Cortex of kidney (tissue), 1 donor: ENCODE measurements at places on chromosomes 6 and 20.

DNA sequence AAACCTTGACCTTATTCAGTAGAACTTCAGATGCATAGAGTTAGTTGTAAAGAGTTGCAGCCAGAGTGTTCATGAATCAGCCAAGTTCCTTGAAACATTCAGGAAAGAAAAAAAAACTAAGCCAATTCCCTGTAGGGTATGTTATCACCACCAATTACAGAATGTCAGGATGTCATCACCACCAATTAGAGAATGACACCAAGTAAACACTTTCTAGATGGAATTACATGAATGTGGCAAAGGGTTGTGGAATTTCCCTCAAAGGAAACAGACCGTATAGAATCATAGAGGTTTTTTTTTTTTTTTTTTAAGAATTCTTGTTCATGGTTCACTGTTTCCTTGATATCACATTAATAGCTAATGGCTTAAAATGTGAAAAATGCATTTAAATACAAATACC, 472.1 kb upstream of the RNF217 start:
- no peak for DNase-seq

- no peak for DNase-seq
Observed at GRCh38 chr20:2162125-2162822, 60.6 kb downstream of the STK35 start.

GRCh38 chr20:60334911-60335310, 376.7 kb downstream of the CDH26 start:
- no peak for DNase-seq

DNA sequence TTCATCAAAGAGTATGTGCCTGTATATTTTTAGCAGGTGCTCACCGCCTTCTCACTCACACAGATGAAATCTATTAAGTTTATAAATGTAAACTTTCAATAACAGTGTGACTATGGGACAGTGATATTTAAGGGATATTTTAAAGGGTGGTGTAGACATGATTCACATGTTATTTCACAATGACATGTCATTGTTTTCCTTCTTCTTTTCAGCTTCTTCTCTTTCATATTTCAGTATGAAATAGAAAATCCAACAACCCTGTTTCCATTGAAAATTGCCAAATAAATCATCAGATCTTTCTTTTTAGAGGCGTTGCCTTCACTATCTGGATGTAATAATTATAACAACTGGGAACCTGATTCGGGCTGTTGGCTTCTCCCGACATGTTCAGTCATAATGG, 54.8 kb downstream of the PFDN4 start:
- no peak for DNase-seq

DNA sequence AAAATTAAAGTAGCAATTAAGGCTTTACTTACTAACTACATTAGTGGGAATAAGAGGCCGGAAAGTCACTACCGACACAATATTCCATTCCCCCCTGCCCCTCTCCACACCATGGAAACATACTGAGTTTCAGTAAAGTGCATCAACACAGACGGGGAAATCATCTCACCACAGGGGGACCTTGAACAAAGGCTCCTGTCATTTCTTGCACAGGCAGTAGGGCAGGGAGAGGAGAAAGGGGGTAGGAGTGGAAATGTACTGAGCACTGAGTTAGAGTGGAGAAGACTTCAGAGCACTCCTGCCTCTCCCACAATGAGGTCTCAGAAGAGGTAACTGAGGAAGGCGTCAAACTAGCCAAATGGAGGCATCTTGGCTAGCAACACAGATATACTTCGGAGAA, 1426.9 kb upstream of the EYS start:
- no peak for DNase-seq

DNA sequence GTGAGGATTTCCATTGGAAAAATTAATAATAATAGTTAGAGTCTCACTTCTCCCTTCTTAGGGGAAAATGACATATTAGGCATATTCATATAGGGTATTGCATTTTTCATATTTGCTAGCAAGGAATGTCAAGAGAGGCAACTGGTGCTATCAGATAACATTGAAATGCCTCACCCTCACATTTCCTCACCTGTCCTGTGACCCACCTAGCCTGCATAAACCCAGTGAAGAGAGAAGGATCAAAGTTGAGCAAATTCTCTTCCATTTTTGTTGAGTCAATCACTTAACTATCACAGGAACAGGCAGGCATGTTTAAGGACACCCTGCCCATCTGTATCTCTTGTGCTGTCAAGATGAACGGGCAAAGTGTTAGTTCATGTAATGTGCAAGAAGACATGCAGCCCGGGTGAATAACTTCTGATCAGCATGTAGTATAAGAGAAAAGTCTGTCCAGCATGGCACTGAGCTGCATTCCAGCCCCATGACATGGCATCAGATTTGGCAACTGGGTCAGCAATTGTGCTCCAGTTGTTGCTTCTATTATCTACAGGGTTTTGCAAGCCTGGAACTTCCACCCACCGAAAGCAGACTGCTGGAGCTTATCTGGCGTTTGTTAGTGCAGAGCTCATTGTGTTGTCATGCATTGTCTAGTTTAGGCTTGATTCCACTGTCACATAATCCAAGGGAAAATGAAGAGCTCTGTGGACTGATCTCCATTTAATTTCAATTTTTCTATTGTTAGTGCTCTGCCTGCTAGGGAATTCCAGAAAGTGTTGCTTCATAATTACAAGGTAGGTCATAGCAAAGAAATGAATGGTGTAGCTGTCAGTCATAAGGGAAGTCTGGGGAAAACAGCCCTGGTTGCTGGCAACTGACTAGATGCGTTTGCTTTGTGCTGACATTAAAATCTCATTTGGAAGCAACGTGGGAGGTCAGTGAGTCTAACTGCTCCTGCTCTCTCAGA, 138.4 kb upstream of the TNFAIP3 start:
- DNase-seq, result no peak

- no peak for DNase-seq
Observed at GRCh38 chr20:2700913-2701620, 8.5 kb downstream of the EBF4 start.

DNA sequence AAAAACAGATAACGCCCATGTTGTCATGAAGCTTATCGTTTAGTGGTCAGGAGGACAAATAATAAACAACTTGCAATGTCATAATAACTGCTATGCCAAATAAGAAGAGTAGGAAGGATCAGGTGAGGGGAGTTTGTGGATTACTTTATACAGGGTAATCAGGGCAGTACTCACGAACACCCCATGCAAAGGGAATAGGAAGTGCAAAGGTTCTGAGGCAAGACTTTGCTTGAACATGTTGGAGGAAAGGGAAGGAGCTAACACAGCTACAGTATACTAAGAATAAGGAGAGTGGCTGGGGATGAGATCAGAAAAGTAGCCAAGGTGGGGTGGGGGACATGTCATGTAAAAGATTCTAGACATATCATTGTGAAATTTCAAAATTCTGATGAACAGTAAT, 292.0 kb upstream of the RUNX2 start:
- no peak for DNase-seq

DNA sequence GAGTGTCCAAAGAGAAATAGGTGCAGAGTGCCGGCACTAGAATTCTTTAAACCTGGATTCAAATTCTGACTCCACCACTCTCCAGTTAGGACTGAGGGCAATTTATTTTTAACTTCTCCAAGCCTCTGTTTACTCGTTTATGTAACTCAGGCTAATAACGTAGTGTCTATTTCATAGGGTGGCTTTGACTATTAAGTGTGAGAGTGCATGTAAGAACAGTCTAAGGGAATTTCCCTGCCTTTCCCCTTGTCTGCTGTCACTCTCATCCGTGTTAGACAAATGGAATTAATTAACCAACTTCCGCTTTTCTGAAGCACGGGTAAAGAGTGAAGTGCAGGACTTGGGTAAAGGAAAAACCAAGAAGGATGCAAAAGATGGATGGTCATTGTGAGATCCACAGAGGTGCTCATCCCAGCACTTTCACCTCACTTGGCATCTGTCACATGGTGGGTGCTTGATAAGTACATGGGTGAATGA, 4.1 kb upstream of the ZKSCAN8 start:
- DNase-seq, result no peak

DNA sequence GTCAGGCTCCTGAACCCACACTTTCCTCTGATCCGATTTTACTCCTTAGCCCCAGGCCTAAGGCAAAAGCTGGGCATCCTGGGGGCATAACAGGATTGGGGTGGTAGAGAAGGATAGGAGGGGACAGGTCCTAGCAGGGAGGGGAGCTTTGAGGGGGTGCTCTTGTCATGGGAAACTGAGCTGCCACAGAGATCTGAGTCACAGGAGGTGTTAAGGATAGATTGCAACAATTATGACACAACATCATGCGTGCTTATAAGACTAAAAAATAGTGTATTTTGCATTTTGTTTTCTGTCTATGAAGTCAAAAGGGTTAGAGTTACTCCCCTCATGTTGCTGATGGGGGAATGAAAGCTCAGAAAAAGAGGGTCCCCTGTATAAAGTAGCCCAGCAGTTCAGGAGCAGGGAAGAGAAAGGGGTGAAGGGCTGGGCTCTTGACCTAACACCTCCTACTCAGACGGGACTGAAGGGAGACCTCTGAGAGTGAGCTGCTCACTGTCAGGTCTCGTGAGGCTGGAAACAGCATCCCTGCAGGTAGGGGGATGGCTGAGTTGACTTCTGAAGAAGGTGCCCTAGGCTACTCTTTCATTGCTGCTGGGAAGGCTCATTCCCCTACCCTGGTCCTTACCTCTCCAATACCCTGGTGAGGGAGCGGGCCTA, 2.0 kb downstream of the GLP1R start:
- DNase-seq, result no peak

DNA sequence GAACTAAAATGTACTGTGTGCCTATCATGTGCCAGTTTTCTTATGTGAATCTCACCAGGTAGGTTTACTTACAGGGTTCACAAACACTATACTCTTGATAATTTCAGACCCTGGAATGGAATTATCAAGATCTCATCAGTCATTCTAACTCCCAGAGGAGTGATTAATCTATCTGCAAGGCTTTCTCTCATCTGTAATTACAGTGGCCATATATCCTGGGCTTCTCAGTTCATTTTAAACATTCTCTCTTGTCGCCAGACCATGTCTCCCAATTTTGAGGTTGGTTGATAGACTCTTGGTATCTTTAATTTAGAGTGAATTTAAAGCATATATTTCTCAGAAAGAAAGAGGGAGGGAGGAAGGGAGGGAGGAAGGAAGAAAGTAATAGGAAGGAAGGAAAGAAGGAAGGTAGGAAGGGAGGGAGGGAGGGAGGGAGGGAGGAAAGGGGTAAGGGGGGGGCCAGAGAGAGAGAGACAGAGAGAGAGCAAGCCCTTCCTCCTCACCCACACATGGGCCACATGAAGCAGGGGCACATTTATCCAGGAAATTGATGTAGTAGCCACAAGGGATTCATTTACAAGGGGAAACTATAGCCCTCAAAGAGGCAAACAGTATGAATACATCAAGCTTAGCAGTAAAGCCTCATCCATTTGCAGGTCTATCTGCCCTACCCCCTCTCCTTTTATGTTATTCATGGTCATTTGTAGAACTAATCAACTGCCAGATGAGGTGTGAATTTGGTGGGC, 25.8 kb upstream of the NRSN1 start:
- DNase-seq, result no peak

GRCh38 chr20:12773936-12774335, 234.8 kb upstream of the SPTLC3 start:
- DNase-seq, result no peak

DNA sequence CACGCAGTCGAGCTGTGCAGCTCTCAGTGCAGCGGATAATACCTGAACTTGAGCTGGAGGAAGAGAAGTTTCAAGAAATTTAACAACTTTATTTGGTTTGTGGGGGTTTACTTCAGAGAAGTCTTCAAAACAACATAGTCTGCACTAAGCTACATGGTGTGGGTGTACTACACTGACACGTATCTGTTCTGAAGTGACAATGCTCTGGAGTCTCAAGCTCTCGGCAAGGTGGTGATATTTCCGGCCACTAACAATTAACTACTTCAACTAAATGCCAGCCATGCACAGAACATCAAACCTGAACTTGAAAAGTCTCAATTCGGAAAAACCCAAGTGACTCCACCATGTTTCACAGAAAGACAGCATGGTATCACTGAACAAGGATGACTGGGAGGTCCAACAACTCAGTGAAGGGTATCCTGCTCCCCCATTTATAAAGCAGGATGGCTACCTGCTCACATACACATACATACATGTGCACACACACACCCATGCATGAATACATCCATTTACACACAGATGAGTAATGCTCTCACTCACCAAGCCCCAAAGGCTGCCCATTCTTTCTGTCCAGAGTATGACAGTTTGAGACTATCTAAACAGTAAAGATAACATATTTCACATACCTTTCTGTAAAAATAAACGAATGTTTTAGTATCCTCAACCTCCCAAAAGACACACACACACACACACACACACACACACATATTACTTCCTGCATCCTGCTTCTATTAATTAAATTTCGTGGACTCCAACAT, 15.4 kb upstream of the ANKRD60 start:
- DNase-seq, result no peak

DNA sequence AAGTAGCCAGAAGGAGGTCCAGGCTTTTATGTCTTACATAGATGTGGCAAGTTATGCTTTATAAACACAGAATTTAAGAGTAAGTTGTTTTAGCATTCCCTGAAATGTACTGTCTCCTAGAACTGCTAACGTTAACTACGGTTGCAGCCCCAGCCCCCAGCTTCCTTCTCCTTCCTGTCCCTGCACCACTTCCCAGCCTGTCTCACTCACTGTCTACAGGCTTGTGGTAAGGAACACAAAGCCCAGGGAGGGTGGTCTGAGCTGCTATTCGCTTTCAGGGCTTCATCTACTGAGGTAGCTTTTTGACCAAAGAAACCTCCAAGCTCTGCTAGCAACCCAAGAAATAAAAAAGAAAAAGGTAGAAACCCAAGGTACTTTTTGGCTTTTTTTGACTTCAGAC, 35.9 kb downstream of the PCSK2 start:
- DNase-seq, result no peak

DNA sequence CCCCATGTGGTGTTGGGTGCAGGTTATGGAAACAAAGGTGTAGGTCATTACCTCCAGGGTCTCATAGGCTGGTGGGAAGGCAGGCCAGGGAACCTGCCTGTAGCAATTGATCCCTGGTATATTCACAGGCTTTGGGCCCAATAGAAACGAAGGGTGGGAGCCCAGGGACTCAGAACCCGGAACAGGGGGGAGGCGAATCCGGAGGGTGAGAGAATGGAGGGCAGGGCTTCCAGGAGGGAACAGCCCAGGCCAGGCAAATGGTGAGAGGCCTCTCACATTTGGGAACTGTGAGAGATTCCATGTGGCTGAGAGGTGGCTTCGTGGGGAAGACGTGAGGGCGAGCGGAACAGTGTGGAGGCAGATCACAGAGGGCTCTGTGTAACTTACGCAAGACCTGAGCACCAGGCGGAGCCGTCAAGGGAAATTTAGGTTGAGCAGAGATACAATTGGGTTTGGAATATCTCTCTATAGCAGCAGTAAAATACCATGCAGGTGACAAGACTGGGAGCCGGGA, 267.1 kb downstream of the ERMARD start:
- no peak for DNase-seq

DNA sequence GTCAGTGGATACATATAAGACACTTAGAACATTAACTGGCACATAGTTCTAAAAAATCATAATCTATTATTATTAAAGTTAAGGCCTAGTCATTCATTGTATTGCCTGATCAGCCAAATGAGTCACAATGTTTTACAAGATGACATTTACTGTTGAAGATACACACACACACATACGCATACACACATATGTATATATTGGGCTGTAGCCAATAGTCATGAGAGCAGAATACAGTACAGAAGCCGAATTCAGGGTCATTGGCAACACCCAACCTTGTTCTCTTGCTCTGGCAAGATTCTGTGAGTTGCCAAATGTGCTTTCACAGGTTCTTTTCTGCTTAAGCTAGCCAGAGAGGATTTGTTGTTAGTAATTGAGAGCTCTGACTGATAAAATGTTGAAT, 922.8 kb upstream of the MAP3K7 start:
- DNase-seq, result no peak
